ENCODE measurements at places on chromosomes 7 and 10. TPM values are rescaled to one million over a fixed set of nuclear protein-coding genes. Genes with fewer than 3 reads are reported as not detected.
A peak's percentile ranks its signal among the peaks of the same experiment; 100 is the strongest.

Gene COL1A2
- total RNA-seq, result 90.5 TPM

Gene SYNPO2L
- 347 TPM for total RNA-seq

GRCh38 chr7:117157241-117158209, 165.3 kb downstream of the WNT2 start:
- peak; percentile 40 for DNase-seq

Gene CCDC3
- 7.3 TPM for total RNA-seq

DNA sequence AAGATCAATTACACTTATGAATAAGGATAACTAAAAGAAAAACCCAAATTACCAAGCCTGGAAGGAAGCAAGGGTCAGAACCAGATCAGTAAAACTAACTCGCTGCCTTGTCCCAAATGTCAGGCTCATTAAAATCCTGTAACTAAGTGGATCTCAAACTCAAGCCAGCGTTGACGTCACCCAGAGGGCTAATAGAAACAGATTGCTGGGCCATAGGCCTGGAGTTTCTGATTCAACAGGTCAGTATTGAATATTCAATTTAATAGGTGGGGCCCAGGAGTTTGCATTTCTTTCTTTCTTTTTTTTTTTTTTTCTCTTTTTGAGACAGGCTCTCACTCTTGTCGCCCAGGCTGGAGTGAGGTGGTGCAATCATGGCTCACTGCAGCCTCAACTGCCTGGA, 397.0 kb downstream of the CALN1 start:
- no peak for DNase-seq

Gene IFIT5
- total RNA-seq, result 8.4 TPM

- DNase-seq, result no peak
These were observed 148.0 kb downstream of the FGFR2 start for GRCh38 chr10:121450247-121450646.

DNA sequence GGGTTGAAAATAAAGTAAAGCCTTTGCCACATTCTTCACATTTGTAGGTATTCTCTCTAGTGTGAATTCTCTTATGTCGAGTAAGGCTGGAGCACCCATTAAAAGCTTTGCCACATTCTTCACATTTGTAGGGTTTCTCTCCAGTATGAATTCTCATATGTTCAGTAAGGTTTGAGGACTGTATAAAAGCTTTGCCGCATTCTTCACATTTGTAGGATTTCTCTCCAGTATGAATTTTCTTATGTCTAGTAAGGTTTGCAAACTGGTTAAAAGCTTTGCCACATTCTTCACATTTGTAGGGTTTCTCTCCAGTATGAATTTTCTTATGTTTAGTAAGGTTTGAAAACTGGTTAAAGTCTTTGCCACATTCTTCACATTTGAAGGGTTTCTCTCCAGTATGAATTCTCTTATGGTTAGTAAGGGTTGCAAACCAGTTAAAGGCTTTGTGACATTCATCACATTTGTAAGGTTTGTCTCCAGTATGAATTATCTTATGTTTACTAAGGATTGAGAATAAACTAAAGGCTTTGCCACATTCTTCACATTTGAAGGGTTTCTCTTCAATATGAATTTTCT, 41.4 kb downstream of the ZNF680 start:
- DNase-seq, result no peak

Gene DNAJC2
- 13.8 TPM for total RNA-seq

GRCh38 chr7:157547611-157548010, 210.8 kb downstream of the DNAJB6 start:
- no peak for DNase-seq

Gene MYL7
- total RNA-seq, result 1,595 TPM

Gene CPA2
- total RNA-seq, result 0.87 TPM

DNA sequence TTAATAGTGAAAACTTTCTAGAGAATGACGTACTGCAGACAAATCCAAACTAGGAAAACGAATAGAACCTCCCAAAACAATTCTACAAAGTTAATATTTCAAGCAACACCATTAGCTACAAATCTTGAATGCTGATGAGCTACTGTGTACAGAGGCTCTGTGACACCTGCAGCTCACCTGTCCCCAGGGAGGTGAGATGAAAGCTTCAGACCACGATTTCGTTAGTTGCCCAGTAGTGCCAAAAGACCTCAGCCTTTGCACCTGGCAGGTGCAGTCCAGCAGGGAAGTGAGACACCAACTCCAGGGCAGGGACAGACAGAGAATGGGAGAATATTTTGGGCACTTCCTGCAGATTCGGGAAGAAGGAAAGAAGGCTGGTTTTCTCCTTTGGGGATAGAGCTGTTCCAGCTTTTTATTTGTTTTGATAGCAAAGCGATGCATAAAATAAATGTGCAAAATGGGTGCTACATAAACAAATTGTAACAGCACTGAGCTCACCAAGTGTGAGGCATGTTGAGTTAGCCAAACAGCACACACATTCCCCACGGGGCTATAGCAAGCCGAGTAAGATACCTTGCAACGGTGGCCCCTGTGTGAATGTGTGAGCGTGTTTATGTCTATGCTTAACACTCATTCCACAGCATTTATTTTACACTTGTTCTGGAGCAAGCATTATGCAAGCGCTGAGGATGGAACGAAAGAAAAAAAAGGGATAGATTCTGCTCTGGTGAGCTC, 1024.8 kb upstream of the AUTS2 start:
- no peak for DNase-seq

- DNase-seq, result no peak
These were observed 34.8 kb upstream of the BNIP3 start for GRCh38 chr10:132016514-132016913.

DNA sequence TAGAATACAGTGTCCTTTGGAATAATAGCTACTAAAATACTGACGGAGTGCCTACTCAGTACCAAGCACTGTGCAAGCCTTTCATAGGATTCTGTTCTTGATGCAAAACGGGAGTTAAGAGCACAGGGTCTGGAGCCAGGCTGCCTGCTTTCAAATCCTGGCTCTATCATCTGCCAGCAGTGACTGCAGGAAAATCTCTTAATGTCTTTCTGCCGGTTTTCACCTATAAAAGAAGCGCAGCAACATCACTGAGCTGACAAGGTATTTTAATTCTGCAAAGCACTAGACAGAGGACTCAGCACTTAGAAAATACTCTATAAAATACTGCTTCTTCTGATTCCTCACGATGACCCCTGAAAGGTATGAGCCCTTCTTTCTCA, 659 bp downstream of the FIGNL1 start:
- no peak for DNase-seq

DNA sequence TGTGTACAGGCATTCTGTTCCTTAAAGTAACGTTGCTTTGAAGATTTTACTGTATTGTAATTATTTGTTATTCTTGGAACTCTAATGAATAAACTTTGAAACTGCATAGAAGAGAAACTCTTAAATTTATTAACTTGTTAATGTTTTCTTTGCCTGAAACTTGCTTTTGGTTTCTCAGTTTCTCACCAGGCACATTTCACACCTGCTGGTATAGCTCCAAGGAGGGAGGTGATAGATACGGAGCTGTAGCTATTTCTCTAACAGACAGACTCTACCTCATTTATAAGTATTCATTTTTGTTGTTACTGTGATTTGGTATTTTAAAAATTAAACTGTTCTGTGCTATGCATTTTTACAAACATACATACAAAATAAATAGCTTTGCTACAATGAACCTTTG, 32.7 kb downstream of the R3HCC1L start:
- DNase-seq, result no peak

- DNase-seq, result no peak
These were observed 20.4 kb downstream of the TEX36 start for GRCh38 chr10:125662584-125662983.

GRCh38 chr10:78640796-78641636, 427.8 kb upstream of the ZMIZ1 start:
- no peak for DNase-seq

Gene CNPY1
- not detected for total RNA-seq

DNA sequence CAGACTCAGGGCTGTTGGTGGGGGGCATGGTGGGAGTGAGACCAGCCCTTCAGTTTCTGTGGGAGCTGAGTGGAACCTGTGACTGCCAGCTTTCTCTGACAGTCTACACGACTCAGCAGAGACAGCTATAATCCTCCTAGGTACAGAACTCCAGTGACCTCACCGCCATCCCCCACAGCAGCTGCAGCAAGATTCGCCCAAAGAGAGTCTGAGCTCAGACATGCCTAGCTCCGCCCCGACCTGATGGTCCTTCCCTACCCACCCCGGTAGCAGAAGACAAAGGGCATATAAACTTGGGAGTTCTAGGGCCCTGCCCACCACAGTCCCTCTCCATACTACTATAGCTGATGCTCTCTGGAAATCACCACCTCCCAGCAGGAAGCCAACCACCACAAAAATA, 500.1 kb downstream of the ETV1 start:
- no peak for DNase-seq

Gene SPDYE2
- not detected for total RNA-seq

Gene FAM53B
- total RNA-seq, result 33.8 TPM

DNA sequence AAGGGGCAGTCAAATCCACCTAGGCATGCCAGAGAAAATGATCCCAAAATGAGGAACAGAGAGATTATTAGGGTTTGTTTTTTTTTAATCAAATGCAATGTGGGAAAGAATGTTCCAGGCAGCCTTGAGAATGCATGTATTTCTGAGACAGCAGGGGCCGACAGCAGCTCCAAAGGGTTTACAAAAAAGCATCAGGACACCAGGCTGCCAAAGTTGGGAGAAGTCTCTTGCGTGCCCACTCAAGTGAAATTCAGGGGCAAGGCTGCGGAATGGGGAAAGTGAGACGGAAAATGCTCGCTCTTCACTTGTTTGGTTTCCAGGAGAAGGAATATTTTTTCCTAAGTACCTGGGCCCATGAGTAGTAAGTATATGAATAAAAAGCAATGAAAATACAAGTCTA, 101.2 kb downstream of the USP6NL start:
- DNase-seq, result no peak

DNA sequence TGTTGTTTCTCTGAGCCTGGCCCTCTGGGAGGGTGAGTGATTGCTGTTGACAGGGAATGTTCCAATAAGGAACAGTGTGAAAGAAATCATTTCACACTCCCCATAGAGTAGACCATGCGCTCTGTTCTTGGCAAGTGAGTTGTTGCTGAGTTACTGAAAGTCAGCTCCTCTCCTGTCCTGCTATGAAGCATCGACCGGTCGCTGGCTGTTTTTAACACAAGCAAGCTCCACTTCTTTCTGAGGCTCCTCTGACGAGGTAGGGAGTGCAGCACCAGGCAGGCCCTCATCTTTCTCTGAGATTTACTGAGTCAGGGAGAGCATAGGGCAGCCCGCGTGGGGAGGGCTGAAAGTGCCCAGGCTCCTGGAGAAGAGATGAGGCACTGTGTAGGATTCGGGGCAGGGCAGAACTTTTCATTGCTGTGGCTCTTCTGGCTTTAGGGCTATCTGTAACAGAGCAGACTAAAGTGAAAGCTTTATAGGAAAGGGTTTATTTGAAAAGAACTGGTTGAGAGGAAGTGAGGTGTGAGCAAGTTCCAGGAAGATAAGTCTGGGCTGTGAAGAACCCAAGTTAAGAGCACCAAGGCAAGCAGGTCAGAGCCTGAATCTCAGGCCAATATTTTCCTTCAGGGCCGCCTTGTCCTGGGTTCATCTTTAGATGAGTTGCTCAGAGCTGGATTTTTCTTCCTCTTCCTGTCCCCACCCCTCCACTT, 332.2 kb downstream of the CCSER2 start:
- no peak for DNase-seq

DNA sequence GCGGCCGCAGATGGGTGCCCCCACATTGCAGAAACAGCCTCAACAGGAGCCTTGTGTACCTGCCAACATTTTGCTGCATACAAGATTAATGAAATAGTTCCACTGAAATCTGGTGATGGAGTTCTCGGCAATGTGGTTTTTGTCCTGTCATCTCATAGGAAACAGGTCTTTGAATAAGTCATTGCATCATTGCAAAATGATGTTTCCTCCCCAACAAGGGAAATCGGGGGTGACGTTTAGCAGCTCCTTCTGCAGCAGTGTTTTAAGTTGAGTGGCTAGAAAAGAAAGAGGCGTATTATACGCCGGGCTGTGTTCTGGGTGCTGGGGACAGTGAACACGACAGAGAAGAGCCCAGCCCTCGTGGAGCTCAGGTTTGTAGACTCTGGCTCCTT, 177.0 kb downstream of the PRKAG2 start:
- no peak for DNase-seq

- no peak for DNase-seq
These were observed 24.0 kb upstream of the HELLS start for GRCh38 chr10:94521276-94522250.

- no peak for DNase-seq
These were observed 79.2 kb downstream of the C7orf25 start for GRCh38 chr7:42832667-42833066.

DNA sequence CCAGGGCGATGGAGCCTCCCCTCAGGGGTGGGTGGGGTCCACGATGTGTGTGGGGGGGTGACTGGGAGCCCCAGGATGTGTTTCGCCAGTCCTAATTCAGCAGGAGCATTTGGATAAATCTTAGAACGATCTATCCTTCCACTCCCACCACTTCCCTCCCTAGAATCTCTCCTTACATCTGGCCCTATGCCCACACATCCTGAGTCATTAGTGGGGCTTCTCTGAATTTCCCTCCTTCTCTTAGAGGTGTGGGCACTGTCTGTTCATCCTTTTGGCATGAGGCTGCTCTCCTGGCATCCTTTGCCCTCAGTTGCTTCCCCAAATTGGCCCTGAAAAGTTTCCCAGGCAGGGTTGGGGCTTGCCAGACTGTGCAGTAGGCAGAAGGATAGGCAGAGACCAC, 1.6 kb downstream of the GHRHR start:
- no peak for DNase-seq

GRCh38 chr7:74283858-74284447, 5.3 kb upstream of the CLIP2 start:
- DNase-seq, result no peak

Gene TMEM273
- 27.3 TPM for total RNA-seq

GRCh38 chr10:12430406-12430982, 81.1 kb downstream of the CAMK1D start:
- DNase-seq, result no peak

Gene ANKRD2
- 103 TPM for total RNA-seq

Gene C7orf33
- total RNA-seq, result not detected

- DNase-seq, result no peak
These were observed 126.1 kb downstream of the PFKFB3 start for GRCh38 chr10:6328699-6329423.

Gene MUC12
- not detected for total RNA-seq

DNA sequence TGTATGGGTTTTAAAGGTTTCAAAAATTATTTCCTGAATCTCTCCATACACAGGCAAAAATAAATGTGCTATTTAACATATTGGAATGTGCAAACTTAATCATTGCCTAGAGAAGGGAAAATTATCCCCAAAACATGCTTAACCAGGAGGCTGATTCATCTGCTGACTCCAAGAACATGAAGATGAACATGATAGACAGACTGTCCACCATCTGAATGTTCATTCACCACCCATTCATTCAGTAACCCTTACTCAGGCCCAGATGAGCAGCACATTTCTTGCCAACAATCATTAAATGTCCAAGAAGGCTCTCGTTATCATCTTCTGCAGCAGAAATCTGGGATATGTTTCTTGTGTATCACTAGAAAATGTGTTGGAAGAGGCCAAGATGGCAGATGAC, 110.6 kb downstream of the PPP1R9A start:
- no peak for DNase-seq

- no peak for DNase-seq
These were observed 237.9 kb downstream of the MGMT start for GRCh38 chr10:129704786-129705525.

All from heart right ventricle (tissue), 16 donors.